ENCODE measurements at places on chromosomes 16 and 17.

GRCh38 chr17:17376362-17376761 lies 73.2 kb downstream of the NT5M start:
- DNase-seq: no peak

DNA sequence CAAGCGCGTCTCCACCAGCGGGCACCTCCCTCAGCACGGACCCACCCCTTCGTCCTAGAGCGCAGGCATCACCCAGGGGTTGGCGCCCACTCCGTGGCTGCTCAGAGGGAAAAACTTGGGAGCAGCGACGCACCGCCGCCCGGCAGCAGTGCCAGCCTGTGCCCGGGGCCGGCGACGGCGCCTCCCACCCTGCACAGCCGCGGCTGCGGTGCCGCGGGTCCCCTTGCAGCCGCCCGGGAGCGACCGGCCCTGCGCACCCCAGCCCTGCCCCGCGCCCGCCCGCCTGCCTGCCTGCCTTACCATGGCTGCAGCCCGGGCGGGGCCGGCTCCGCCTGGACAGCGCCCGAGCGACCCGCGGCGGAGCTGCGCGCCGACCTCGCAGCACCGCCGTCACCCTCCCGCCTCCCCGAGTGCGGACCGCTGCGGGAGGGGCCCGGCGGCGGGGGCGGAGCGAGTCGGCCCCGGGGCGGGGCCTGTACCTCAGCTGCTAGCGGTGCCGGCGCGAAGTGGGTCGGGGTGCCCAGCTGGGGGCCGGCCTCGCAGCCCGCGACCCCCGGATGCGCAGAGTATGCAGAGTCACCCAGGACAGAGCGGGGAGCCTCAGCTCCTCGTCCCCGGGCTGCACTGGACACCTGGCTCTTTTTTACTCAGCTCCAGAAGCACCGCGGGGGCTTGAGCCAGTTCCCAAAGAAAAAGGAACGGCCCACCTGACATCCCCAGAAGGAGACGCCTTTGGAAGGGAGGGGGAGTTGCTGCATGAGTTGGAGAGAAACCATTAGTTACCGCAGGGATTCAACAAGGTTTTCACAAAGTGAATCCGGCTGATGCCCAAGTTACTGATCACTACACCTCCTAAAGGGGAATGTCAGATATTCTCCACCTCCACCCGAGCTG lies 17.5 kb upstream of the MTMR4 start:
- no peak for DNase-seq

DNA sequence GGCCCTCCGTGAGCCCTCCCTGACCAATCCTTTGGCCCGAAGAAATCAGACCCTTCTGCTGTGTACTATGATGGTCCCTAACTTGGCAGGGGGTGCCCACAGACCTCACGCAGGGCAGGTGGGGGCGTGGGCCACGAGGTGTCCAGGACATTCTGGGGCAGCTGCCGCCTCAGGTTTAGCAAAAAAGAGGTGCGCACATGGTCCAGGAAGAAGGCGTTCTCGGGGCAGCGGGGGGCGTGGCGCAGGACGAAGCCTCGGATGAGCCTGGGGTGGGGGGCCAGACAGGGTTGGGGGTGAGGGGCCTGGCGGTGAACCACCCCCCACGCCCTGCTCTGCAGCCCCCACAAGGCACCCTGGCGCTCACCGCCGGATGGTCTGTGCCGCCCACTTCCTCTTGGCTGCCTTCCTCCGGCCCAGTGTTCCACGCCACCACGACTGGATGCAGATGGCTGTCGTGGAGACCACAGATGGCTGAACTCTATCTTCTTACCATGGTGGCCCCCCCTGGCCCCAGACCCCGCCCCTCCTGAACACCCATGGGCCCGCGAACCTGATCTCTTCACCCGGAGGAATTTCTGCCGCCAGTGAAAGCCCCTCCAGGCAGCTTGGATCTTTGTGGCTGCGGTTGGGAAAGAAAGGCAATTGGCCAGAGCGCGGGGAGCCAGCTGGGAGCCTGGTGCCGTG lies 14.2 kb upstream of the CRK start:
- DNase-seq: no peak

- no peak for DNase-seq
Observed at GRCh38 chr17:58358408-58359172, 6.6 kb upstream of the SUPT4H1 start.

DNA sequence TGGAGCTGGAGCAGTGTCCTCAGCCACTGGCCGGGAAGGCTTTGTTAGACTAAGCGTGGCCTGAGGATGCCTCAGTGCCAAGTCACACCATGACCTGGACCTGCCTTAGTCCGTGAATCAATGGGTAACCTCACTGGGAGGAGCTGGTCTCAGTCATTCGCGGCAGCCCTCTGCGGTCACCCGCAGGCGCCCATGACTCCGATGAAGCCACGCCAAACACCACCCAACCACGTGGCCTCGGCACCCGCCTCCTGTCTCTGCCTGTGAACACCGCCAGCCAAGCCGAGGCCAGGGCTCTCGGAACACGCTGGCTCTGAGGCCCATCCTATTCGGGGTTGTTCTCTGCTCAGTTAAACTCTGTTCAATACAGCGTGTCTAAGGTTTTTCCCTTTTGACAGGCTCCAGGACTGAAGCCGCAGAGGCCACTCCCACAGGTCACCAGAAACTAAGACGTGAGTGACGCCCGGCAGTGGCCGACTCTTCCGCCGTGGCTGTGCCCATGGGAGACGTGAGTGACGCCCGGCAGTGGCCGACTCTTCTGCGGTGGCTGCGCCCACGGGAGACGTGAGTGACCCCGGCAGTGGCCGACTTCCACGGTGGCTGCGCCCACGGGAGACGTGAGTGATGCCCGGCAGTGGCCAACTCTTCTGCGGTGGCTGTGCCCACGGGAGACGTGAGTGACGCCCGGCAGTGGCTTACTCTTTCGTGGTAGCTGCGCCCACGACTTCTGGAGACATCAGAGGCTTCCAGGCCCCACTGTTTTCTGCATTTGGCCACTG lies 16.8 kb upstream of the PABPN1L start:
- DNase-seq: no peak

DNA sequence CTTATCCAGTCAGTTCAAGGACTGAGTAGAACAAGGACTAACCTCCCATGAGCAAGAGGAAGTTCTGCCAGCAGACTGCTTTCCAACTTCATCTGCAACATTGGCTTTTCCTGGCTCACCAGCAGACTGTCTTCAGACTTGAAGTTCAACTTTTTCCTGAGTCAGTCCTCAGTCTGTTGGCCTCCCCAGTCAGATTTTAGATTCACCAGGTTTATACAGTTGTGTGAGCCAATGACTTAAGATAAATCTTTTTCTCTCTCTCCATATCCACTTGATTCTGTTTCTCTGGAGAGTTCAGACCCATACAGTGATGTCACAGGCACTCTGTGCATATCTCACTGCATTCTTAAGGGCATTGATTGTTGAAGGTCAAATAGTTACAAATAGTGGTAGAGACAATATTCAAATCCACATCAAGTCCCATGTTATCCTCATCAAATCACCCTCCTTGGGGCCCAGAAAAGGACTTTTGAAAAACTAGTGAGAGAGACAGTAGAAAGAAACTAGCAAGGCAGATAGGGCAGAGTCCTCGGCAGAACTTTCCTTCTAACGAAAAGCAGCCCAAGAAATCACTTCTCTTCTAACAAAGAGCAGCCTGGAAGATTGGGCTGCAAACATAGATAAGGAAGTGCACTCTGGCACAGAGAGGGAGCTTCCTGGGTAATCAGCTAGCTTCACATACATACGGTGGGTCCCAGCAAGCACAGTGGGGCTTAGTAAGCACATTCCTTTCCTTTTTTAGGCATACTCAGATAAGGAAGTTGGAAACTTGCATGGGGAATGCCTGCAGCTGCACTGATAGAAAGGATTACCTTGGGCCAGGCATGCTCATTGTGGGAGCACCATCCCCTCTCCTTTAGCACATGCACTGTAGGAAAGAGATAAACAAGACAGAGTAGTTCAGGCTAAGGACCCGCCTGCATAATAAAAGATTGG lies 132.3 kb upstream of the FAM20A start:
- no peak for DNase-seq

DNA sequence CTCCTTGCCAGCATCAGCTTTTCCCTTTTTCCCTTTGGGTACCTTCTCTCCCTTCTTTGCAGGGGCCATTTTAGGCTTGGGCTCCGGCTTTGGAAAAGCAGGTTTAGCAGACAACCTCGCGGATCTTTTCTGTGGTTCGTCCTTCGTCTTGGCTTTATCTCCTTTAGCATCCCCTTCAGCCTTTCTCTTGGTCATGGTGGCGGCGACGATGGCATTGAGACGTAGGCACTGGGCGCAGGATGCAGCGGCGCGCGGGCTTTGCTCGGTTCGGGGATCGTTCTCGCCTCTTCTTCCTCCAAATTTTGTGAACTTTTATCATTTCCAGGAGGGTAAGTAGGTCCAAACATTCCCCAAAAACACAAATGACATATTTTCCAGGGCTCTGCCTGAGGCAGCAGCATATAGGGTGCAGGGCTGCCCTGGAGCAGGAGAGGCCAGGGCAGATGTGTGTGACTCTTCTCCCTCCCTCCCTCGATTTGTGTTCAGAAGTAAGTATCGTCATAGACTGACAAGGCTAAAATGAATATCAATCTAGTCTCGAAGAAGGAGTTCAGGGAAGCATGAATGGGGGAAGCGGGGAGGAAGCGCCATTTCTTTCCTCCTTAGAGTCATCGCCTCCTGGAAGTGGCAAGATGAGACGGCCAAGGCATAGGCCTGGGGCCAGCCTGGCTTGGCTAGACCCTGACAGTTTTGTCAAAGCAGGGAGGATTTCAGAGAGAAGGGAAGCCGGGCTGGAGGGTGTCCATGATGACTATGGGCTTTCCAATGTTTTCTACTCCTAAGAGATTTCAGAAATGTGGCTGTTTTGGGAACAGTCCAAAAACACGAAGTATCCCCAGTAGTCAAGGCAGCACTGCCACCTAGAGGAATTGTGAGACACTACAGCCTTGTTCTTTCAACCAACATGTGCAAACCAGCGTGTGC lies 13.2 kb downstream of the CHCT1 start:
- no peak for DNase-seq

DNA sequence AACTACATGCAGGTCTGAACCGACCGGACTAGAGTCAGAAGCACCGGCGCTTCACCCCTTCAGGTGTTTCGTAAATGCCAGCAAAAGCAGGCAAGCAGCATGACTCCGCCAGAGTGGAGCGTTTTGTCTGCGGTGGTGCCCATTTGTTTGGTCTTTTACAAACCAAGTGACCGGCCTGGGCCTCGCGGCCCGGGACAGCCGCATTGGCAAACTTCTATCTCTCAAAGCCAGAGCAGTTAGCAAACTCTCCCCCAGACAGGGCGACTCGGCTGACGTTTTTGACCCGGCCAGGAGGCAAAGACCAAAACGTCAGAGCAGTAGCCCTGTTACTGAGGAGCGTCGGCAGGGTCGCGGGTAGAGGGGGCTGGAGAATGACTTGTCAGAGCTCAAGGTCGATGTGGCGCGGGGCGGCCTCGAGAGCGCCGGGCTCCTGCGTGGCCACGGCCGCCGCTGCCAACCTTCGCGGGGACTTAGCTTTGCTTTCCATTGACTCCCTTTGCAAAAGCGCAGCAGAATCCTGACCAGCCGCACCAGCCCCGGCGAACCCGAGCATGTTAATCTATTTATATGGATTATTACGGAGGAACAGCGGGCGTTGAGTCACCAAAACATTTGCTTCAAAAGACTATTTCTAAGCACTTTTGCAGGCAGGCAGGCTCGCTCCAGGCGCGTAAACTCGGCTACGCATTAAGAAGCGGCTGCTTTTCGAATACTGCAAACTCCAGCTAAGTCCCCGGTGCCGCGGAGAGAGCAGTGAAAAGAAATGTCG lies 763 bp upstream of the SOX9 start:
- no peak for DNase-seq

DNA sequence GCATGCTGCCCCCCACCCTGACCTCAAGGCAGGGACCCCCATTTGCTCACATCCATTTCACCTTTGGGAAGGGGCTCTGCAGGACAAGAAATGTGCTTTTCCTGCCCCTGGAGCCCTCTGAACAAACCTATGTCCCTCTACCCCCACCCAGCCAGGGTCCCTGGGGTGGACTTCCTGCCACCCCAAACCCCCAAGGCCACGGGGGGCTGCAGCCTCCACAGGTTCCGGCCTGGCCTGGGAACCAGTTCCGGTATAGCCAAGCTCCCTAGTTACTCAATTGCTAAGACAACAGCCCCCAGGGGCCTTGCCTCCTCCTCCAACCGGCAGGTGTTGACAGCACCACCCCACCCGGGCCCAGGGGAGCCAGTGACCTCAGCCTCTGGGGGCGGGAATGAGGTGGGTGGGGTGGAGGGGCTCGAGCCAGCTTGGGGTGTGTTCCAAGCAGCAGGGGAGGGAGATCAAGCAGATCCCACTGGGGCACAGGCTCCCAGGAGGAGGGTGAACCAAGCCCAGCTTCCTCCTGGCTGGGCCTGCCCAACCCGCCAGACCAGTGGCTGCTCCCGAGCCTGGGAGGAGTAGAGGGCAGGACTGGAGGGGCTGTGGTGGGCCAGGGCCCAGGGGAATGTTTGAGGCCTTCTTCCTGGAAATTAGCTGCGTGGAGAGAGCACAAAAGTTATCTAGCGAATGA lies 6.6 kb downstream of the PNMT start:
- DNase-seq: no peak

DNA sequence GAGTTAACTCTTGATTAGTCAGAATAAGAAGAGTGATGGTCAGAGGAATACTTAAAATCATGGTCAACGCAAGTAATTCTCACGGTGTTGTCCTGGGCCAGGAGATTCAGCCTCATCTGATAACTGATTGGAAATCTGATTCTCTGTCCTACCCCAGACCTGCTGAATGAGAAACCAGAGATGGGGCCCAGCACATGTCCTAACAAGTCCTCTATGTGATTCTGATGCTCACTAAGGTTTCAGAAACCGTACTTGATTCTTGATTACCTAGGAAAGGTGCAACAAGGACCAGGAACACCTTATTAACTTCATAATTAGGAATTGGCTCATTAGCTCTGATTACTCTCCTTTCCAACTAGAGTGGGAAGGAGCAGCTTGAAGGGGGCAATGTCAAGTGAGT lies 44.5 kb downstream of the ANKFY1 start:
- no peak for DNase-seq

DNA sequence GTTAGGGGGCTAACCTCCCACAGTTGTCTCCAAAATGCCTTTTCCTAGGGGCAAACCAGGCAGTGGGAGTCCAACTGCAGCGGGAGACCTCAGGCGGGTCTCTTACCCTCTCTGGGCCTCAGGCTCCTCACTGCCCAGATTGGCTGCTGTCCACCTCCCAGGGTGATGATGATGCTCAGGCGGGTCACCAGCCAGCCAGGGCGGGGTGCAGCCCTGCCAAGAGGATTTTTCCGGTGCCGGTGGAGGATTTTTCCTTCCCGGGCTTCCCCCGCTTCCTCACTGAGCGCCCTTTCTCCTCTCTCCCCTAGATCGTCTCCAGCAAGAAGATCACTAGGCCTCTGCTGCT lies 22.8 kb downstream of the CPNE2 start:
- DNase-seq: no peak

GRCh38 chr17:49051269-49051668 lies 54.1 kb downstream of the IGF2BP1 start:
- no peak for DNase-seq

- no peak for DNase-seq
Observed at GRCh38 chr17:49581648-49581998, 6.0 kb downstream of the NXPH3 start.

- DNase-seq: no peak
Observed at GRCh38 chr16:78500659-78501270, 401.3 kb downstream of the WWOX start.

Measured in stimulated activated CD8-positive, alpha-beta memory T cell treated with anti-CD3 and anti-CD28 coated beads, Interleukin-7, amount 100 ng/mL, for 24 hours (primary cell).